ENCODE measurements at places on chromosomes 13 and 19.
A peak's percentile ranks its signal among the peaks of the same experiment; 100 is the strongest.

- DNase-seq, result peak; percentile 21
These were observed 4.7 kb downstream of the F7 start for GRCh38 chr13:113110048-113110851.

DNA sequence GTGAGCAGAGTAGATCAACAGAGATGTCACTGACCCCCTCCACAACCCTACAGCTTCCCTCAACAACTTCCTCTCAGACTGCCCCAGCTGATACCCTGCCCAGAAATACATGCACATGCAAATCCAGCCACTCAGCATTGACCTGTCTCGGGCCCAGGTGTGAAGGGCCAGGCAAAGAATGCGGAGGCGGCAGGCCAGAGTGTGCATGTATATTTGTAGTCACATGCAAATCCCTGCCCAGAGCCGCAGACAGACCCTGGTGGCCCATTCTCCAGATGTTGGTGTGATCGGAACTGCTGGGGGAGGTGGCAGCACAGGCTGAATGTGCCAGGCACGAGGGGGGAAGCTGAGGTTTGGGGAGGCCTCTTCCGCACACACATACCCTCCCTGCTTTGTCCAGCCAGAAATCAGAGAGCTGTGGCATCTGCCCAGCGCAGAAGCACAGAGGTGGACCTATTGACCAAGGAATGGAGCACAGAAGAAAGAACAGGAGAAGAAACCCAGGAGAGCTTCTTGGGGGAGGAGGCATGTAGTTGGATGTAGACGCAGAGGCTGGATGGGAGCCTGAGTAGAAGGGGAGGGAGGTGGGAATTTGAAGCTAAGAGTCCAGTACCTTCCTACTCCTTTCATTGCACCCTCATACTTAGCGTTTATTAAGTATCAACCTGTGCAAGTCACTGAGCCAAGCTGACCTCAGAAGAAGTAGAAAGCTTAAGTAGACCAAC is 14.4 kb downstream of the MEF2B start:
- DNase-seq, result no peak

- DNase-seq, result no peak
These were observed 5.5 kb upstream of the RNF113B start for GRCh38 chr13:98182589-98182988.

DNA sequence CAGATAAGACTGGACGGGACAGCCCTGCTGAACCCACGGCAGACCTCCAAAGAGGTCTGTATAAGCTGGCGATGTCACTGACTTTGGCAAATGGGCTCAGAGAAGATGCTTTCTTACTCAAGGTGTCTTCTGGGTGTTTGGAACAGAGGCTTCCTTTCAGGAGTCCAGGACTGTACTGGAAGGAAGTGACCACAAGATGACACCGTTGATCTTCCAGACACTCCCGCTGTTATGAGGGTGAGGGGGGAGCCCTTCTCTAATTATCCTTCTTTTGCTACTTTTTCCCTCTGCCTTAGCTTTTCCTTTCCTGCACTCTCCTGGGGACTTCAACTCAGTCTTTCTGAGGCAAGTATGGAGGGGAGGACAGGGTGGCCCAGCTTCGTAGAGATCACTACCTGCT is 65.2 kb upstream of the ZNF599 start:
- no peak for DNase-seq

DNA sequence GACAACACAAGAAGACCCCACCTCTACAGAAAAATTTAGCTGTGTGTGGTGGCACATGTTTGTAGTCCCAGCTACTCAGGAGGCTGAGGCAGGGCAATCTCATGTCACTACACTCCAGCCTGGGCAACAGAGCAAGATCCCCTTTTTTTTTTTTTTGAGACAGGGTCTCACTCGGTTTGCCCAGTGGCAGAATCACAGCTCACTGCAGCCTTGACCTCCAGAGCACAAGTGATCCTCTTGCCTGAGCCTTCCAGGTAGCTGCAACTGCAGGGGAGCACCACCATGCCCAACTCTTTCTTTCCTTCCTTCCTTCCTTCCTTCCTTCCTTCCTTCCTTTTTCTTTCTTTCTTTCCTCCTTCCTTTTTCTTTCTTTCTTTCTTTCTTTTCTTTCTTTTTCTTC is 4.2 kb upstream of the CLEC4G start:
- no peak for DNase-seq

DNA sequence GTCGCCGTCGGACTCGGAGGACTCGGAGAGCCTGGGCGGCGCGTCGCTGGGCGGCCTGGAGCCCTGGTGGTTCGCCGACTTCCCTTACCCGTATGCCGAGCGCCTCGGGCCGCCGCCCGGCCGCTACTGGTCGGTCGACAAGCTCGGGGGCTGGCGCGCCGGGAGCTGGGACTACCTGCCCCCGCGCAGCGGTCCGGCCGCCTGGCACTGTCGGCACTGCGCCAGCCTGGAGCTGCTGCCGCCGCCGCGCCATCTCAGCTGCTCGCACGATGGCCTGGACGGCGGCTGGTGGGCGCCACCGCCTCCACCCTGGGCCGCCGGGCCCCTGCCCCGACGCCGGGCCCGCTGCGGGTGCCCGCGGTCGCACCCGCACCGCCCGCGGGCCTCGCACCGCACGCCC is 2.5 kb upstream of the GRWD1 start:
- DNase-seq, result no peak

DNA sequence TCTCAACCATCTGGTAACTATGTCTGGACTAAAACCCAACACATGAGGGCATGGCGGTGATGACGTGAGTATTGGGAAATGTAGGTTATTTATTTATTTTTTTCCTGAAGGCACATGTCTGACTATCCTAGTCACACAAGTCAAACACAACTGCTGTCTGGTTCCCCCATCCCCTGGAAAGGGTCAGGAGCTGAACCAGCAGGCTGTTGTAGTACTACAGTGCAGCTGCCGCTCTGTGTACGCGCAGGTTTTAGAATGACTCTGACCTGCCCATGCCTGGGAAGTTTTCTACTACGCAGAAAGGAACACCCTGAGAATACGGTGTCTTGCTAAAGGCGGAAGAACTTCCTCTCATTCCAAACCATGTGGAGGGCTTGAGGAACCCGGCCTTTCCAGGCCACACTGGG is 1.2 kb downstream of the SLC7A1 start:
- peak; percentile 81 for DNase-seq
